NCI-H1436 (cell line): ENCODE measurements at places on chromosomes 4 and X.

DNA sequence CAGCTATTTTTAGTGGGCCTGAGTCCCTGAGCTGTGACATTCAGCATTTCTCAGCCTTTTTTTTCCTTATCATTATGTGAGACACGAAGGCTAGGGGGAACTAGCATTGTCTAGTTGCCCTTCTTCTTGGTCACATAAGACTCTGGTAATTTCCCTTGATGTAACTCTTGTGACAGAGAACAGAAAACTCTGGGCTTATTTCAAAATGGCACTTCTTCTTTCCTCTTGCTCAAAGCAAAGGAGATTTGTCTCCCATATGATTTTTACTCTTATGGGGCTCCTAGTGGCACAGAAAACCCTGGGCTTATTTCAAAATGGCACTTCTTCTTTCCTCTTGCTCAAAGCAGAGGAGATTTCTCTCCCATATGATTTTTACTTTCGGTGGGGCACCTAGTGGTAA lies 14.7 kb downstream of the ATXN3L start:
- no peak for DNase-seq

- DNase-seq: no peak
Observed at GRCh38 chr4:95272797-95273196, 276.0 kb downstream of the UNC5C start.

GRCh38 chrX:128408842-128409241 lies 356.6 kb upstream of the ACTRT1 start:
- DNase-seq: no peak

- DNase-seq: no peak
Observed at GRCh38 chr4:159549098-159549518, 446.2 kb downstream of the RAPGEF2 start.

DNA sequence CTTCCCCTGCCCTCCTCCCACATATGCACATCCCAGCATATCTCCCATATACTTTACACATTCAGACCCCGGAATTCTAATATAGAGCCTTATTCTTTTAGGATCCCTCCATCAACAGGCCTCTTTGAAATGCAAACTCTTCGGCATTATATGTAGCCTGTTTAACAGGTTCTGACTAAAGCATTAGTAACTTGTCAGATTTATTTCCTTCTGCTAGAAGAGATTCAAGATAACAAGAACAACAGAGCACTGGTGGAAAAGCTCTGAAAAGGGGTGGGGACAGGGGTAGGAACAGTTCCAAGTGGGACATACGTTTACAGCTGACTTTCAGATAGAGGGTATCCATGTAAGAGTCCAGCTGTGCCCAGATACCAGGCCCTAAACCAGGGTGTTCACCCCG lies 31.7 kb upstream of the PRPS1 start:
- no peak for DNase-seq

- DNase-seq: no peak
Observed at GRCh38 chrX:12894074-12895030, 12.1 kb upstream of the TLR8 start.

- no peak for DNase-seq
Observed at GRCh38 chr4:37675587-37676290, 10.4 kb downstream of the RELL1 start.

DNA sequence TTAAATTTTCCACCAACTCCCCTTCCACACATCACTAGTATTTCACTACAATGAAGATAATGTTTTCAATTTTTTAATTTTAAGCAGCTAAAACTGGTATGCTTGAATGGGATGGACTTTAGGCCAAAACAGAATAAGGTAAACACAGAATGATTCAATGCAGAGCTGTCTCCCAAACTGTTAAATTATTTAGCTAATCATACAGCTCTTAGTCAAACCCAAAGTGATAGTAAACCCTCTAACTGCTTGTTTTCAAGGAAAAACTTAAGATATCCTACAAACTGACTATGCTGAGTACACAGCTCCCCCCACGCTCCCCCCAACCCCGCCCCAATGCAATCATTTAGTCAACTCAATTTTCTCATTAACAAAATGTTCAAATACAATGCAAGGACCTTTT lies 30.2 kb downstream of the CNOT6L start:
- no peak for DNase-seq

- DNase-seq: no peak
Observed at GRCh38 chr4:143347484-143348111, 10.9 kb downstream of the GAB1 start.

GRCh38 chrX:28379103-28379502 lies 208.1 kb upstream of the IL1RAPL1 start:
- DNase-seq: no peak

GRCh38 chrX:136269921-136270320 lies 18.7 kb upstream of the MAP7D3 start:
- DNase-seq: no peak

DNA sequence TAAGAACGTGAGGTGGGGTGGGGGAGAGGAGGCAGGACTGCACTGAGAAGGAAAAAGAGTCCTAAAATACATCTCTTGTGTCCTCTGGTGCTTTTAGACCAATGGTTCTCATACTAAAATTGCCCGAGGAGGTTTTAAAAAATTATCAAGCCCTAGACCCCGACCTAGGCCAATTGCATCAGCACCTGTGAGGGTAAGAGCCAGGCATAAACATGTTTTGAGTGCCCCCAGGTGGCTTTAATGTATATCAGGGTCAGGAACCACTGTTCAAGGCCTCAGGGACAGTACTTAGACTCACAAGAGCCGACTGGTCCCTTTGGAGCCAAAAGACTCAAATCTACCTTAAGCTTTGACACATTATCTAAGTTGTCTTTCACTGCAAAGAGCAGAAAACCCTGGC lies 37.5 kb upstream of the TMEM150C start:
- DNase-seq: peak; percentile 32

- DNase-seq: no peak
Observed at GRCh38 chr4:138320831-138321230, 78.7 kb upstream of the SLC7A11 start.

GRCh38 chrX:152025656-152026440 lies 51.4 kb upstream of the GABRE start:
- DNase-seq: no peak

- no peak for DNase-seq
Observed at GRCh38 chr4:104504536-104504935, 9.8 kb upstream of the CXXC4 start.

DNA sequence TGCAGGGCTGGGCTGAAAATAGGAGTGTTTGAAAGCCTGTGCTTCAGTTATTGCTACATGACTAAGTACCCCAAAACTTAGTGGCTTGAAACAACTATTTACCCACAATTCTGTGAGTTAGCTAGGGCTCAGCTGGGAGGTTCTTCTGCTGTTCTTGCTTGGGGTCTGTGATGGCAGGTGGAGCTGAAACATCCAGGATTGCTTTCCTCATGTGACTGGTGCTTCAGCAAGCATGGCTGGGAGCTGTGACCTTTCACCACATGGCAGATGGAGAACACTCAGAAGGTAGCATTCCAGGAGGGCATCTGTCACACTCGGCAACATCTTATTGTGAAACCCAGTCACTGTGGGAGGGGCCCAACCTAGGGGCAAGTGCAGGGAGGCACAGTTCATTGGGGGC lies 57.0 kb upstream of the TBC1D14 start:
- no peak for DNase-seq

DNA sequence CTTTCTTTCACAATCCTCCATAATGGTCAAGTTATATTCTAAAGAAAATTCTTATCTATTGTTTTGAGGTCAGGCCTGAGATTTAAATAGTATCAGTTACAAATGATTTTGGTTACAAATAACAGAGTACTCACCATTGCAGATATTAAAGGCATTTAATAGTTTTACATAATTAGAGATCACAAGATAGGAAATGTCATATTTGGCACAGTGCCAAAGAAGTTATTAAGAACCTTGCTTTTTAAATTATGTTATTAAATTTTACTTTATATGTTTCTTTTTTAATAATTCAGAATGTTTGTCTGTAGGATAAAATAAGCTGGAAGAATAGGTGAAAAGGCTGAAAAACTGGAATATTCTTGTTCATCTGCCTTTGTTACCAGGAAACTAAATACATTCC lies 1174.7 kb downstream of the PCDH18 start:
- no peak for DNase-seq

GRCh38 chr4:3491681-3492405 lies 28.7 kb downstream of the DOK7 start:
- no peak for DNase-seq

GRCh38 chr4:3299122-3299975 lies 6.5 kb downstream of the RGS12 start:
- DNase-seq: no peak

- DNase-seq: no peak
Observed at GRCh38 chr4:145396581-145396980, 85.1 kb upstream of the SMAD1 start.
